ENCODE measurements at places on chromosomes 7 and 10.

DNA sequence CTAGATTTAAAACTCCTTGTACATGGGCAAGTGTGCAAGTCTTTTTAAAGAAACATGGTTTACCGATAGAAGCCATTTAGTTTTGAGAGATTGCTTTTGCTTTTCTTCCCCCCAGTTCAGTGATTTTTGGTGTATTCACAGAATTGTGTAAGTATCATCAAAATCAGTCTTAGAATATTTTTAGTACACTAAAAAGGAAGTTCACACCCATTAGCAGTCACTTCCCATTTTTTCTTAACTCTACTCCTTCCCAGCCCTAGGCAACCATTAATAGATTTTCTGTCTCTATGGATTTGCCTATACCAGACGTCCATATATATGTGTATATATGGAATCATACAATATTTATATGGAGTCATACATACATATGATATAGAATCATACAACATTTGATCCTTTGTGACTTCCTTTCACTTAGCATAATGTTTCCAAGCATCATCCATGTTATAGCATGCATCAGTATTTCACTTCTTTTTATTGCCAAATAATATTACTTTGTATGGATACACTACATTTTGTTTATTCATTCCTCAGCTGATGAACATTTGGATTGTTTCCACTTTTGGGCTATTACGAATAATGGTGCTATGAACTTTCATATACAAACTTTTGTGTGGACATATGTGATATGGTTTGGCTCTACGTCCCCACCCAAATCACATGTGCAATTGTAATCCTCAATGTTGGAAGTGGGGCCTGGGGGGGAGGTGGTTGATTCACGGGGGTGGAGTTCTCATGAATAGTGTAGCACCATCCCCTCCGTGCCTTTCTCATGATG lies 16.5 kb upstream of the ARL4A start:
- DNase-seq = no peak

DNA sequence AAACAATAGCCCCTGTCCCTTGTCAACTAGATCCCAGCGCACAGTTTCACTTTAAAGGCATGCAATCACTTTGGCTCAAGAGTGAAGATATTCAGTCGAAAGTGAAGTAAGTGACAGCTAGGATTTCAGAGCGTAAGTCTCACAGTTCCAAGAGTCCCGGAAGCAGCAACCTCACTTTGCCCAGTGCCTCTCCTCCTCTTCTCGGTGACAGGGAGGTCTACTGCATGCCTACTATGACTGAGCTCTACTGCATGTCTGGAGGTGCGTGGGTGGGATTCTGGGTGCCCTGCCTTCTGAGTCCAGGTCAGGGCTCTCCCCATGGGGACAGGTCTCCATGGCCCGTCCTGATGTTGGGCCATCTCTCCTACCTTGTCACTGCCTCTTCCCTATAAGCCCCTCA lies 17.0 kb downstream of the PRKCQ start:
- DNase-seq = no peak

DNA sequence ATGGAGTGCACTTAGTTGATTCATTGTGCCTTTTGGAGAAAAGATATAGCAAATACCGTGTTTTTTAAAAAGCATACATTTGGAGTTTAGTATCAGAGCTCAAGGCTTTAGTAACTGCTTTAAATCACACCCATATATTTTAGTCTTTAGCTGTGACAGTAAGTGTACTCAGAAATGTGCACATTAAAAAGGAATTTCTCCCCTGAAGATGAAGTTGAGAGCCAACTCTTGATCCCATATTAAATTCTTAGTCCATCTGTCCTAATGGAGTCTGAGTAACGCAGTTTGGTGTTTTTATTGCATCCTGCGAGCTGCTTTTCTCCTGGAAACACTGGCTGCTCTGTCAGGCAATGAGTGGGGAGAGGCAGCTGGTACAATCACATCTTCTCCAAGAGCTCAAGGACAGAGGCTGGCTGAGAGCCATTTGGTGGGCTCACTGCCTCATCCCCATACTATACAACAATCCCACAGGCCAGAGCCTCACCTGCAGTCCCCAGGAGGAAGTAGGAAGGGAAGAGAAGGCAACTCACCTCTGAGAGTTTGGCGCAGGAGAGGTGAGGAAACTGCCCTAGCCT lies 473.6 kb upstream of the C7orf33 start:
- no peak for DNase-seq

DNA sequence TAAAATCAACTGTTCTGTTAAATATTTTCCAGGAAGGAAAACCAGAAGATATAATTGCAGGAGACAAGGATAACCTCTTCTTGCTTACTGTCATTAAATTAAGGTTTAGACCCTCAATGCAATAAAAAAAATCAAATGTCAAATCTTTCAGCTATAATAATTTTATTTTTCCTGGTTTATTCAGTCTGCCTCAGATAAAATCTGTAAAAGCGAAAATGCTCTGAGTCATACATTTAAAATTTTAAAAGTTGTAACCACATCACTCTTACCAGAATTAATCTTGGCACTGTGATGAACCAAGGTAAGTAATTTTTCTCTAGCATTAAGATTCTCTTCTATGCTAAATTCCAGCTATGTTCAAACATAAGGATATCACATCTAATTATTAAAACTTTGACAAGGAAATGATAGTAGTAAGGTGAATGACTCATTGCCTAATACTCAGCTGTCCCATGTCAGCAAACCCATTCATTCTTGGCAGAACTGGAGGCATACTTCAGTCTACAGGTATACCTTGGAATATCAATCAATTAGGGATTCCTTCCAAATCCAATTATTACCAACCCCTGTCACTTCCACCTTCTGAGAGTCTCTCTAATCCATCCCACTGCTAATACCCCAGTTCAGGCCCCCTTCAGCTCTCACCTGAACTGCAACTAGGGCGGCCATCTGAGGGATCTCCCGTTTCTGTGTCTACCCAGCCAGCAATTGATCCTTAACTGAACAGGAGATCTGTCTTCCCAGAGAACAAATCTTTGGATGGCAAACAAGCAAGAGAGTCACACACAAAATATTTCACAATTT lies 434.1 kb downstream of the GRM8 start:
- no peak for DNase-seq

DNA sequence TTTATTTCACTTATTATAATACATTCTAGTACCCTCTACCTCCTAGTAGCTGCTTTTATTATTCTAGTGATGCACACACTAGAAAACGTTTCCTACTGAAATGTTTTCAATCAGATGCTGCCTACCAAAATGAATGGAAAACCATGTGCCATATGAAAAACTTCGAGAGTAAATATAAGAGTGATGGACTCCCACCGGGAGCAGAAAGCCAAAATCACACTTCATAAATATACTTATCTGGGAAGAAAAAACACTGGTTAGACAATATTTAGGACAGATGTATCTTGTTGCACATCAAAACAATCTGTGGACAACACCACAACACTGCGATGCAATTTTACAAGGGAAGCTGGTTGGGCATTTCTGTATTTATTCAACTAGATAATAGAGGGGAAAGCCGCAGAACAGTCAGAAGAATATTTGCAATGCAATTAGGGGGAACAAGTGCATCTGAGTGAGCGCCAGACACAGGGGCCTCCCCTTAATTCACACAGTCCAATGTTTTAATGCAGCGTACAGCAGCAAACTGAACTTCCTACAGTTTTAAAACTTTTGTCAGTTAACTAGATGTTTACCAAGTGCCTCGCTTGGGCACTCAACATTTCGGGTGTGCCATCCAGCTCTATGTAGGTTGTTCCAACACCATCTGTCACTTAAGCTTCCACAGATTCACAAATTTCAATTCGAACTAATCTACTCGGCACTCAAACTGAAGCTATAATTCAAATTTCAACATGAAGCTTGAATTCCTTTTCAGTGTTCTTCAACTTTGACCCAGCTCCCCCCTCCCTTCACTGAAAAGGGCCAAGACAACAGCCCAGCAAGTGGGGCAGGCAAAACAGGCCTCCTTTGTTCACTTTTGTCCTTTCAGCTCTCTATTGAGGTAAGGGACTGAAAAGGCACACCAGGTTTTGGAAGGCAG lies 7.4 kb downstream of the NRCAM start:
- DNase-seq = no peak

- no peak for DNase-seq
Observed at GRCh38 chr7:105198223-105198622, 184.2 kb downstream of the KMT2E start.

DNA sequence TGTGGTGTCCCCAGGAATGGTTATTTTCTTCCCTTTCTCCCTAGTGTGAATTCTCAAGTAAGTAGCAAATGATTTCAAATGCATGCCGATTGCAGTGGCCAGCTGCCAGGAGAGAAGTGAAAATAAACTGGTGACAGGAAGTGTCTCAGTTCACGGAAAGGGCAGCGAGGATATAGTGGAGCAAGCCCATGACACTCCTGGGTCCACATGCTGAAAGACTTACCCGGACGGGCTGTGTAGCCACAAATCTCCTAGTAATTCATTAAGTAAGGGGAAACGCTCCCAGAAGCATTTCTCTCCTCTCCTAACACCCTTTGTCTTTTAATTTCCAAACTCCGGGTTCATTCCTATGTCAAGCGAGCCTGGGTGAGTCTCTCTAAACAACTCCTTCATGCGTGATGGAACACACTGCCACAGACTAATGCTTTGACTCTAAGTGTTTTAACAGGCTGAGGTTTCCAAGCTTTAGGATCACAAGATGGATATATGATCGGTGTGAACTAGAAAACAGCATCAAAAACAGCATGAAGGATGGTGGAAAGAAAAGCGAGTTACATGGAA lies 125.6 kb downstream of the CYP26A1 start:
- DNase-seq = no peak

DNA sequence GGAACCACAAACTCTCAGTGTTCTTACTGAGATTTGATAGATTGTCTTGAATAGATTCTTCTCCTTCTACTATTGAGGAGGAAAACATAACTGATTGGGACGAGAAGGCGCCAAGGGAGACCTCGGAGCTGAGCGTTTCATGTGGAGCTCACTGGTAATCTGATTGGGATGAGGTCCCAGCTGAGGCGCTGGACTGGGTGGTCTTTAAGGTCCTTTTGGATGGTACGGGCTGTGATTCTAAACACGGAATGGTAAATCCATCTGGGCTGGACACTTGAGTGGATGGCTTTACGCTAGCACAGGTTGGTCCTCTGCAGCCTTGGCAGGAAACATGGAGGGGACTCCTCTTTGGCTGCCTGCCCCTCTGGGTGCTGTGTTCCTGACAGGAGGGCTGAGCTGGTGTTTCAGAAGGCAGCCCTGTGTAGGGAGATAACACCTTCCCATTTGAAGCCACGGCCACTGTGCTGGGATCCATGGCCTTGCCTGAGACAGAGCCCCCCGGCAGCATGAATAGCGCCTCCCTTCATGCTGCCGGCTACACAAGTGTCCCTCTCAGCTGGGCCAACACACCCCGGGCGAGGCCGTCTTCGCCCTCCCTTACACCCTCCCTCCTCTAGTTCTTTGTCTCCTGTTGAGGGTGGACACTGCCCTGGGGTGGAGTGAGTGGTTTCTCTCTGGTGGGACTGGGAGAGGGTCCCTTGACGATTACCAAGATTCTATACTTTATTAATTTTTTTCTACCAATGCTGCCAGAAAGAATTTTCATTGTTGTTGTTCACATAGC lies 203.2 kb upstream of the SHH start:
- no peak for DNase-seq

DNA sequence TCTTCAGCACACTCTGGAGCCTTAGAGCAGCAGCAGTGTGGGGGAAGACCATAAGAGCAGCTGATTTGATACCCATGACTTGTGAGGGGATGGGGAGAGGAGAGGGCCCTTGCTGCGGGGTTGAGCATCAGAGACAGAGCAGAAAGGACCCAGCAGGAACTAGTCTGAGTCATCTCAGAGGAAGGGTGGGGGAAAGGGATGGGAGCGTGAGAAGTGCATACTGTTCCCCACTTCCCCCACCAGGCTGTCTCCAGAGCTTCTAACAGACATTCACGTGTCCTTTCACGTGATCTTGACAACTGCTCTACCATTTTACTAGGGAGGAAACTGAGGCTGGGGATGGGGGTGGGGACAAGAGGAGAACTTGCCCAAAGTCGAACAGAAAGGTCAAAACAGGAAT lies 38.7 kb downstream of the FAM241B start:
- DNase-seq = no peak

GRCh38 chr7:26680587-26680986 lies 183.8 kb downstream of the SKAP2 start:
- DNase-seq = no peak

GRCh38 chr7:157211690-157212089 lies 73.0 kb downstream of the UBE3C start:
- no peak for DNase-seq

GRCh38 chr7:156892081-156892800 lies 742 bp downstream of the LMBR1 start:
- DNase-seq = peak; percentile 24

DNA sequence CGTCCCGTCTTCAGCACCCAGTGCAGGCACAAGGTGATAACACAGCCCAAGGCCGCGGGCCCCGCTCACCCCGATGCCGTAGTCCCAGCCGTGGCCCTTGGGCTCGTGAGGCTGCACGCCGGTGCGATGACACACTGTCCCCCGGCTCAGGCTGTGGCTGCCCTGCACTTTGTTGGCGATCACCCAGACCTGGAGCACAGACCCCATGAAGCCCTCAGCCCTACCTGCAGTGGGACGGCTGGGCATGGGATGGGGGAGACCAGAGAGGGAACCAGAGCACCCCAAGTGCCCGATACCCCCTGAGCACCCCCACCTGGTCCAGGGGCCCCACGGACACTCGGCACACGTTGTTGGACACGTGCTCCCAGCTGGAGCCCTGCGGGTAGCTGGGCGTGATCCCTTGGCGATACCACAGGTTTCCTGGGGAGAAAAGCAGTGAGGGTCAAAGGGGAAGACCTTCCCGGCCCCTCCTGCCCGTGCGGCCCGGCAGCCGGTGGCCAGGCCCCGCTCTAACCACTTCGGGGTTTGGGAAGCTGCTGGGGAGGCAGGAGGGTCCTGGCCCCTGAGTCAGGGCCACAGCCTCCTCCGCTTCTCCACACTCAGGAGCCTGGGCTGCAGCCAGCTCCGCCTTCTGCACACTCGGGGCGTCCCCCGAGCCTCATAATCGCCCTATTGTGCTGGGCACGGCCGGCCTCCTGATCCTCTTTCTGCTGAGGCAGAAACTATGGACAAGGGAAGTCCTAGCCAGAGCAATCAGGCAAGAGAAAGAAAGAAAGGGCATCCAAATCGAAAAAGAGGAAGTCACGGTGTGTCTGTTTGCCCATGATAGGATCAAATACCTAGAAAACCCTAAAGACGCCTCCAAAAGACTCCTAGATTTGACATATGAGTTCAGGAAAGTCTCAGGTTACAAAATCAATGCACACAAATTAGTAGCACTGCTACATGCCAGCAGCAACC lies 6.7 kb downstream of the BHLHA15 start:
- DNase-seq = no peak

- DNase-seq = no peak
Observed at GRCh38 chr7:41297166-41297565, 405.7 kb downstream of the INHBA start.

GRCh38 chr10:58932577-58933314 lies 243.7 kb upstream of the PHYHIPL start:
- no peak for DNase-seq

GRCh38 chr7:1920881-1921280 lies 250.8 kb downstream of the ELFN1 start:
- DNase-seq = no peak
